ENCODE measurements at places on chromosomes 7 and 10. TPM values are rescaled to one million over a fixed set of nuclear protein-coding genes. Genes with fewer than 3 reads are reported as not detected.

DNA sequence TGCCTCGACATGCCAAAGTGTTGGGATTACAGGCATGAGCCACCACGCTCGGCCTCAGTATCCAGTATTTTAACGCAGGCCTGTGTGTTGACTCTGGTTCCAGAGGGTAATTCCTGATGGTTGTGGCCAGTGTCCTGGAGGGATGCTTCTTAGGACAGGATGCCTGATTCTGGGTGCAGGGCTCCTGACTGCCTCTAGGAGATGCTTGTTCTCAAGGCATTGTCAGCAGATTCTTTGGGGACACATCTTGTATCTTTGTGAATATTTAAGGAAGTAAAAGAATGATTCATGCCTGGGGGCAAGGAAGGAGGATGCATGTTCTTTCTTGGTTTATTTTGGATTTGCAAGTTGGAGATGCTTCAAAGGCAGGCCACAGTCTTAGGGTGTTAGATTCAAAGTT, 2.2 kb downstream of the ZDHHC4 start:
- no peak for DNase-seq

The TUBB8 gene
- not detected for total RNA-seq

- DNase-seq = no peak
Measured at GRCh38 chr10:26430641-26431163, 7.4 kb upstream of the APBB1IP start.

The OR2A14 gene
- not detected for total RNA-seq

GRCh38 chr10:94416896-94417295, 14.6 kb downstream of the TBC1D12 start:
- DNase-seq = no peak

The DIP2C gene
- 50.5 TPM for total RNA-seq

DNA sequence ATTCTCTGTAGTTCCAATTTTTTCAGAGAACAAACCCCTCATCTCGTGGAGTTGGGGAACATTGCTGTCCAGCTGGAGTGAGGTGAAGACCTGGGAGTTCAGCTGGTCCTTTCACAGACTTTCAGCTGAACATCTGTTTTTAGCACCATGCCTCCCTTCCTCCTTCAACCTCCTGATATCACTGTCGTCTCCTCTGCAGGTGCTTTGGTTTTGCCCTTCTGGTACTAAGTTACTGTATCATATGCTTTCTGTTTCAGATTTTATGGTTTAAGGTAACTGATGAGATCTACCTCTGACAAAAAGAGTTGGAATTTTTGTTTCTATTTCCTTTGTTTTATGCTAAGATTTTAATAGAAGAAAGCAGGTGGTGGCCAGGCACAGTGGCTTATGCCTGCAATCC, 102.9 kb downstream of the ZNF438 start:
- DNase-seq = no peak
